Activated T-cell treated with anti-CD3 and anti-CD28 coated beads for 4 hours (primary cell): ENCODE measurements at places on chromosomes 11 and 22.

DNA sequence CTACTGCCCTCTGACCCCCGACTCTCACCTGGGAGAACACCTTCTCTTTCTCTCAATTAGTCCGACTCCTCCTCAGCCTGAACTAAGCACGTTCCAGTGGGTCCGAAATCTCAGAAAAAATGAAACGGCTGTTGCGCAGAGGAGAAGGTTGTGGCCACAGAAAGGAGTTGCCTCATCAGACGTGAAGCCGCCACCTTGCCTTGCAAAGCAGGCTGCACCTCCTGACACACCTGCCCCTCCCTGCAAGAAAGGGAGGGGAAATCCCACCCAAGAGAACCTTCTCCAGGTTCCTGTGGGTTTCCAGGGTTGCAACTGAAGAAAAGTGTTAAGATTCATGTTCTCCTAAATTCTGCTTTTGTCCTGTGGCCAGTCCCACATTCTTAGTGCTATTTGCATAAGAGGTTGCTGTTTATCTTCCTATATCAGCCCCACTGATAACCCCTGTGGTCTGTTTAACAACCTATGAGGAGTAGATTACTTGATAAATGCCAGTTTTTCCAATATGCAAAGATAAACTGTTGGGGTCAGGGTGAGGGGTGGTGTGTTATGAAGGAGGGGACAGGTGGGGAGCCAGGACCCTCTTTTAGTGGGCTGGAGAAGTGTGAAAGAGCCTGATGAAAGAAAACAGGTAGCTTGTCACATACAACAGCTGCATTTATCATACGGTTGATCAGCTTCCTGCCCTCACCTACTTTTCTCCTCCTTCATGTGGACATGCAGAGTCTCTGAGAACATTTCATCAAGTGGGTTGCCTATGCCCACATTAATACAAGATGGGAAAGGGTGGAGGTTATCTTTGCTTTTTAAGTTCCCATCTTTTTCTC, 18.2 kb downstream of the ZBTB16 start:
- no peak for DNase-seq

GRCh38 chr11:19844806-19845205, 132.2 kb downstream of the NAV2 start:
- no peak for DNase-seq

DNA sequence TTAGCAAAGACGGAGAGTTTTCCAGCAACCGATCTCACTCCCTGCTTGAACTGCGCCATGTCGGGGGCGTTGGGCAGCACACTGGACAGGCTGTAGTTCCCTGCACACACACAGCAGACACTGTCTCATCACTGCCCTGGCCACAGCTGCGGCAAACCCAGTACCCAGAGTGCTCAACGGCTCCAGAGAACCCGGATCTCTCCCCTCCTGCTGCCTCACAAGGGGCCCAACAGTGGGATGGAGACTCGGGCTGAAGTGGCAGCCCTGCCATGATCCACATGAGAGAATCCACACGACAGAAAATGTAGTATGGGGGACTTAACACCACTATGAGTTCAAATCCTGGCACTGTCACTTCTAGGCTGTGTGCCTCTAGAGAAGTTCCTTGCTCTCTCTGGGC, 58.0 kb downstream of the ARFGAP3 start:
- DNase-seq: no peak

GRCh38 chr11:93084727-93085505, 112.9 kb downstream of the SLC36A4 start:
- DNase-seq: no peak

GRCh38 chr11:126963603-126964363, 36.8 kb downstream of the KIRREL3 start:
- DNase-seq: no peak

DNA sequence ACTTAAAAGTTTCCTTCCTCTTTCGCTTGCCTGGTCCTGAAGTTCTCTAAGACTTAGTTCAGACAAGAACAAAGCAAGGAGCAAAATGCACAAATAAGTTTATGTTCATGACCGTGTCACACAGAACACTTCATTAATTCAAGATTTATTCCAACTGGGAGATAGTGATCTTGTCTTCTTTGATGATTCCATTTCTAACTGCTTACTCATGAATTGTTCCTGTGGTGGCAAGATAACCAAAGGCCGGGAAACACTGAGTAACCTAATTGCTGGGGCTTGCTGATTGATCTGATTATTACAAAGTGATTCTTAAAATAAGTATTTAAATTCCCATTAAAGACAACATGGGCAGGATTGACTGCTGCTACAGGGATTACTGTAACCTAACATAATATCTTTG, 1462.9 kb upstream of the RAG2 start:
- no peak for DNase-seq

GRCh38 chr22:47059701-47060161, 297.3 kb downstream of the TBC1D22A start:
- DNase-seq: no peak

- no peak for DNase-seq
Observed at GRCh38 chr22:25383278-25383820, 163.9 kb downstream of the CRYBB2 start.

- DNase-seq: no peak
Observed at GRCh38 chr11:31770011-31770700, 41.0 kb downstream of the PAX6 start.

DNA sequence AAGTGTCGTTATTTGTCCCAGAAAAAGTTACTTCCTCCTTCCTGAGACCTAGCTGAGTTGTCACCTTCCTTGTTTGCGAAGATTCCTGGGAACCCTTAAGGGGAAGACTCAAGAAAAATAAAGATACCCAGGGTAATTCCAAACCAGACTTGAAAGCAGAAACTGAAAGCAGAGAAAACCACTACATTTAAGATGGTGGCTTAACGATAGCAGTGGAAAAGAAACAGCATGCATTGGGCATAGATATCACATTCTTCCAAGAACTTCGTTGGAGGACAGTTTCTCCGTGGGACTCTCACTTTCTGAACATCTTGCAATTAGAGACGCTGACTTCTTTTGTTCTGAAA, 89.1 kb downstream of the FAM76B start:
- no peak for DNase-seq

DNA sequence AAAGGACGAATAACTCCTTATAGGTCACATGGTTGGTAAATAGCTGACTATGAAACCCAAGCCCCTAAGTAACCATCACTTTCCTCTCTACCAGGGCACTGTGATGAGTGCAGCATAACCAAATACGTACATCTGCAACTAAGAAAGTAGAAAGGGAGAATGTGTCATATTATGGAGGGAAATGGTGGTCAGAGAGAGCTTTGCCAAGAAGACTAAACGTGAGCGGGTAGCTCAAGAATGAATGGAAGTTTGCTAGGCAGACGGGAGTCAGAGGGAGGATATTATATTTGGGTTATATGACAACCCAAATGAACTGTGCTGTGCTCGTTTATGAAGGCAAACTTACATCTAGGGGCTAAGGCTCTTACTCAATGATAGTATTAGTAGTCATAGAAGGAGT, 537.3 kb downstream of the OPCML start:
- no peak for DNase-seq

GRCh38 chr22:30398685-30399680, 2.2 kb downstream of the SEC14L2 start:
- no peak for DNase-seq

DNA sequence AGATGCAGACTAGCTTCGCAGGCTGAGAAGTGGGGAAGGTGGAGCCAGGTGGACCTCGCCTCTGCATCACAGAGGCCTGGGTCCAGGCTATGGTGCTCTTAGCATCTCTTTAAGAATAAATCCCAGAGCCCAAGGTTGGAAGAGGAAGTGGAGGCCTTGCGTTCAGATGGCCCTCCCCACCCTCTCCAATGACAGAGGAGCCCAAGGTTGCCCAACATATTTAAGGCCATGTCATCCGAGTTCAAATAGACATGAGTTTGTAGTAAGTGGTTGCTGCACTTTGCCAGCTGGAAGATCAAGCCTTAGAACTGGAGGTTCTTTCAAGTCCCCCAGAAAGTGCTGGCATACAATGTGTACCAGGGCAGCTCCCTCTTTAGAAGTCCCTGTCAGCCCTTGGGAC, 47.1 kb upstream of the HORMAD2 start:
- no peak for DNase-seq

DNA sequence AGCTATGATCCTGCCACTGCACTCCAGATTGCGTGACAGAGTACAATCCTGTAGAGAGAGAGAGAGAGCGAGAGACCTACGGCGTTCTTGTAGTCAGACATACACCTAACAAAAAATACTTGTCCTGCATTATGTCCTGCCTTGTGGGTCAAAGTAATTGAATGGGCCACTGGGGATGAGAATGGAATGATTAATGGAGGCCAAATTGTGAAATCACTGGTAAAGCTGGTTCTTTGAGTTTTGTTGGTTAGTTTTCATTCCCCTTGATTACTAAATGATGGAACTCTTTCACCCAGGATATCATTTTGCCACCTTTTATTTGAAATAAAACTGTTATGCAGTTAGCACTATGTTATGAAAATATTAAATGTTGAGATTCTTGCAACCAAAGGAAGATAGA, 18.7 kb downstream of the GAS2 start:
- no peak for DNase-seq

- DNase-seq: no peak
Observed at GRCh38 chr22:33111491-33111890, 53.3 kb upstream of the SYN3 start.

- DNase-seq: no peak
Observed at GRCh38 chr11:134052395-134052987, 16.4 kb upstream of the JAM3 start.

- DNase-seq: peak; percentile 10
Observed at GRCh38 chr11:64489831-64490441, 101.1 kb upstream of the SLC22A12 start.

DNA sequence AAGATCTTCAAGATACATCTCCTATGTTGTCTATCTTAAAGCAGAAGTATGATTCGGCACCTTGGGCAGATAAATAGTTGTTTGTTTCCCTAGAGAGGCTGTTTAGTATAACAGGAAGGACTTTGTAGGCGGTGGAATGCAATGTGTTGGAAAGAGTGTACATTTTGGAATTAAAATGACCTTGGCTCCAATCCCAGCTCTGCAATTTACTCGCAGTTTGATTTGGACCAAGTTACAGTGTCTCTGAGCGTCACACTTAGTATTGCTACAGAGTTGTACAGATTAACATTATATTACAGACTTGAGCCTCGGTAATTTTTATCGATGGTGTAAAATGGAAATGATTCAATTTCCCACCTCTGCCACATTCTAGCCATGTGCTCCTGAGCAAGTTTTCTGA, 265.3 kb downstream of the OPCML start:
- no peak for DNase-seq

GRCh38 chr11:98137437-98137836, 883.3 kb upstream of the CNTN5 start:
- no peak for DNase-seq

DNA sequence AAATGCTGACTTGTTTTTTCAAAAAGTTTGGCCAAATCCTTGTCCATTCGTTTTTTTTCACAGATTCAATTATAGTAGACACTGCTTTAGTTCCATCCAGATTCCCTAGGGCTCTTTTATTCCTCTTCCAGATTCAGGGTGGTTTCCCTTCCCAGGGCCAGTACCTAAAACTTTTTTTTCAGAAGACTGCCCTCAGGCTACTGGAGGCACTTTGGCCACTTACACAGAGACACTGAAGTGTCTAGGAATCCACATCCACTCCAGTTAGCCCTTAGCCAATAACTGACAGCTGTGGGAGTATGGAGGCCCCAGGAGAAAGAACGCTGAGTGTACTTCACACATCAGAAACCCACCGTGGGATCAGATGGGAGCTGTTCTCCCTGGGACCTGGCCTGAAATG, 77.3 kb downstream of the CCDC34 start:
- DNase-seq: no peak

DNA sequence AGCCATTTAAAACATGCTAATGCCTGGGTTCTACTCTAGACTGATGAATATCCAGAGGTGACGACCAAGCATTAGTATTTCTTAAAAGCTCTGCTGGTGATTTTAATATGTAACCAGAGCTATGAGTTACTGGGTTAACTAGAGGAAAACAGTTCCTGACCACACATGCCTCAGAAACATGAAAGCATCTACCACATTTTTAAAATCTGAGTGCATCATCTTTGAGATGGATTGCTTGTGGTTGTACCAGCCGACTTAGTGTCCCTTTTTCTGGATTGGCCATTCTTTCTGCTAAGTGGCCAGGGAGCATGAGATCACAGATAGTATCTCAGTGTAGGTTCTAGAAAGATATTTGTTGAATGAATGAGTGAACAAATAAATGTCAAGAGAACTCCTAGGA, 152.4 kb downstream of the NTM start:
- DNase-seq: no peak

- DNase-seq: no peak
Observed at GRCh38 chr11:114209904-114210303, 86.3 kb upstream of the NNMT start.

DNA sequence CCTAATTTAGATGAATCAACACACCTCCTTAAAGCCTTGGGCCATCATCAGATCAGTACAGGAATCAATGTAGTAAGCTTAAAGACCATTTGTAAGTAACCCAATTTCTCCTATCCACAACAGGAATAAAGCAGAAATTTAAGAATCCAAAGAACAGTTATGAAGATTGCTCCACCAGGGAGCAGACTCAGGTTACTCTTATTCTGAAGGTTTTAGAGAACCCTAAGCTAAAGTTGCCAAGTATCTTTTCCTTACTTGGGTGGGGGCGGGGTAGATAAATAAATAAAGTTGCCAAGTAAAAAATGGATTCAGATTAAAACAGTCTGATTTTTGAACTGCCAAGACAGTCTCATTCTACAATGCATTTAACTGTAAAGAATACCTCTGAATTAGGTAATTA, 18.1 kb downstream of the CKAP5 start:
- DNase-seq: no peak

DNA sequence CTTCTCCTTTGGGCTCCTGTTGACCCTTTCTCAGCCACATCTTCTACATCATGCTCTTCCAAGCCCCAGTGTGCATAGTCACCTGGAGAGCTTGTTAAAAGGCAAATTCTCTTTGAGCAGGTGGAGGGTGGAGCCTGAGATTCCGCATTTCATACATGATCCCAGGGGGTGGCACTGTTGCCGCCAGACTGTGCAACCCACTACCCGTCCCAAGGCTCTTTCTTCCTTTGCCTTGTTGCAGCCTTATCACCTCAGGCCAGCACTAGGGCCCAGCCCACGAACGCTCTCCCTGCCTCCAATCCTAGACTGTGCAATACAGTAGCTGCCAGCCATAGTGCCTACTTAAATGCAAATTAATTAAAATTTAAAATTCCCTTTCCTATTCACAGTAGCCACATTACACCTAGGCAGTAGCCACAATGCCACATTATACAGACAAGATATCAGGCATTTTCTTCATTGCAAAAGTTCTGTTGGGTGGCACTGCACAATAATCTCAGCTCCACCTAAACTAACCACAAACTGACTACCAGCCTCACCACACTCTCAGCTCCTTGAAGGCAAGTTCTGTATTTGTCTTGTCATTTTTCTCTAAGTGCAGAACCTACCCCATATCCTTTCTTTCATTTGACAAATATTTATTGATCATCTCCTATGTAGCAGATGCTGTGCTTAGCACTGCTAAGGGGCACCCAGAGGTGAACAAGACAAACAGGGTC, 4.6 kb upstream of the KCNJ5 start:
- no peak for DNase-seq

- no peak for DNase-seq
Observed at GRCh38 chr11:111879637-111879960, 258 bp downstream of the CFAP68 start.
